Small intestine (tissue), 16 donors: ENCODE measurements at places on chromosomes 4 and X.

DNA sequence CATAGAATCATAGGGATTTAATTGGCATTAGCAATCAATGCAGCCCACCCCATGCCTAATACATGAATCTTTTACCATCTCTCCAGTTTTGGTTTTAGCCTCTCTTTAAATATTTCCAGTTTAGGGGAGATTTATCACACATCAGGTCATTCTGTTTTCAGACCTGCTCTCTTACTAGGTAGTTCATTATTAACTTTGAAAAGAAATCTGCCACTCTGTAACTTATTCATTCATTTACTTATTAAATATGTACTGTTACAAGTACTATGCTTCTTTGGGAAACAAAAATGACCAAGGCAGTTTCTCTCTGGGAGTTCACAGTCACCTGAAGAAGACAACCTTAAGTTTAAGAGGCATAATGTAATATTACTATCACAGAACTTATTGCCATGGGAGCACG lies 62.1 kb downstream of the USO1 start:
- no peak for DNase-seq

DNA sequence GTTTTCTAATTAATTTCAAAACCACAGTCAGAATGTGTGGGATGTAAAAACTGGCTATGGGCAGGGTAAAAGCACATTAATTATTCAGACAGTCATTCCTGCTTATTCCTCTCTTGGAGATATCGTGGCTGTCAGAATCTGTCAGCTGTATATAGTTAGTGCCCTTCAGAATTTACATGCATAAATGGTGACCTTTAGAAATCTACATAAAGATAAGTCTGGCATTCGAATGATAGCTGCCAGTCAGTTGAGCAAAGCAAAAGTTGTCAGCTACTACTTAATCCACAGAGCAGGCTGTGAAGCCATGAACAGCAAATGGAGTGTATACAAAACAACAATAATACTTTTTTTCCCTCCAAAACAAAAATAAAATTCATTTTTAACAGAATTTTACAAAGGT lies 189.5 kb downstream of the ADGRL3 start:
- no peak for DNase-seq

DNA sequence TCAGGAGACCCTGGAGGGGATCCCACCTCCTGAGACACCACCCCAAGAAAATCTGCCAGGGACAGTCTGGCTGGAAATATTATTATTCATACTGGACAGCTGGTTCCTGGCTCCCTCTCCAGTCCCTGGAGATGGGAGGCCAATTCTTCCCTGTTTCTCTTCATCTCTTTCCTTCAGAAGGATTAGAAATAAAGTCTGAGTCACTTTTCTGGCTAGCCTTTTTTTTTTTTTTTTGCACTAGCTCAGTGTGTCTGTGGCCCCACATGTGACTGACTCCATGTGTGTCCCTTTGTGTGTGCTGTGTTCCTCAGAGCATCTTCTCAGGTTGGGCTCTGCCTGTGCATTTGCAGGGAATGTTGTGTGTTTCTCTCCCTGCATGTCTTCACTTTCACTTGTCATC lies 1.8 kb upstream of the FRMPD3 start:
- no peak for DNase-seq

DNA sequence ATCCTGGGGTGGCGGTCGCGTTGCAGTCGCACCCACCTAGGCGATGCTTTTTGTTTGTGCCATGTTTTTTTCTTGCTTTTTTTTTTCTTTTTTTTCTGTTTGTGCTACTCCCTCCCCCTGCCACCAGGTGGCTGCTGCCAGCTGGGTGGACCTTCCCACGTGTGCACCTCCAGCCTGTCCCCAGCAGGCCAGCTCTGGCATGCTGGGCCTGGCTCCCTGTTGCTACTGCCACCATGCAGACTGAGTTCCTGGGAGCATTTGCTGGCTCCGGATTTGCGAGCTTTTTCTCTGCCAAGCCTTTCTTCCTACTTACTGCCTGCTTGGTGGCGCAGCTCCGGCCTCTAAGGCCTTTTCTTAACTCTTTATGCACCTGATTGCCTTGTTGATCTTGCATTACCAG lies 161.2 kb upstream of the WDFY3 start:
- DNase-seq = no peak

DNA sequence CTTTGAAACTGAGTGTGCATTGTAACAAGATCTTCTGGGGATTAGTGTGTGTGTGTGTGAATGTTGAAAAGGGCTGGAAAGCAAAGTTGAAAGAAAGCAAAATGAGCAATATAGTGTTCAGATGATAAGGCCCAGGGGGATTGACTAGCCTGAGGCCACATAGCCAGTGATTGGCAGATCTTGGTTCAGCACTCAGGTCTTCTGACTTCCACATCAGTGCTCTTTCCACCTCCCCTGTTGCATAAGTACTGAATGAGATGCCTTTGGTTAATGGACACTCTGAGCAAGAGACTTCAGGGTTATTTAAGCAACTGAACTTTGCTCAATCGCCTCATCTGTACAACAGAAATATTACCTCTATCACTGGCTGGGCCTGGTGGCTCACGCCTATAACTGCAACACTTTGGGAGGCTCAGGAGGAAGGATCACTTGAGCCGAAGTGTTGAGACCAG lies 120.4 kb downstream of the TMEM164 start:
- peak; percentile 68 for DNase-seq
